Activated B cell treated with CpG ODN at 0.5 μM for 24 hours (primary cell): ENCODE measurements at places on chromosomes 4 and X. TPM values are rescaled to one million over a fixed set of nuclear protein-coding genes. Genes with fewer than 3 reads are reported as not detected.

GPM6B gene
- not detected in 2 replicates for total RNA-seq

GRCh38 chrX:100695991-100696390 is 35.9 kb downstream of the SYTL4 start:
- no peak for DNase-seq

DNA sequence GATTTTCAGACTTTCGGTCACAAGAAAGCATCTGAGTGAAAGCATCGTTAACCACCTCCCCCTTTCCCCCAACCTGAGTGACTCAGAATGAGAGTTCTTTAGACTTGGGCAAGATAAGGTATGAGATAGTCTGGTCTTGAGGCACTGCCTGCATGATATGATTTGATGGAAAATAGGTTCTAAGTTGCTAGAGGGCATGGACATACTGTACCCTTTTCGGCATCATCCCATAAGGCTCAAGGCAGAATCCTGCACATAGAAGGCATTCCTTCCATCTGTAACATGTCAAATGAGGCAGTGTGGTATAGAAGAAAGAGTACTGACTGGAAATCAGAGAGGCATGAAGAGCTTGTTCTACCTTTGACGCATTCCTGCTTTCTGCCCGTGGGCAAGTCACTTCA is 16.8 kb upstream of the AMOT start:
- no peak for DNase-seq

GRCh38 chr4:137394018-137394417 is 138.3 kb downstream of the PCDH18 start:
- no peak for DNase-seq

DNA sequence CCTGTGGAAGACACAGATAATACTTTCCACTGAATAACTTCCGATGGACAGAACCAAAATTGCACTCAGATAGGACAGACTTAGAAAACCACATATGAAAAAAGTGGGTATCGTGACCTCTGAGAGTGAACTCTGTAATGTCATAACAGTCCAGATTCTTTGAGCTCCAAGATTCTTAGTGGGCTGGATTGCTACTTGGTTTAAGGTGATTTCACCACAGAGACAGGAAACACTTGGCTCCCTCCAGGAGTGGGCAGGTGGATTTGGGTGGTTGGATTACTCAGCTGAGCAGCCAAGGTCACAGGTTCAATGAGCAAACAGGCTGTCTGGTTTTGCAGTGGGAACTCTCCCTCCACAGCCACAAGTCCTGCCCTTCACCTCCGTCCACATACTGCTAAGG is 126.0 kb downstream of the AFAP1 start:
- DNase-seq, result no peak

NDNF gene
- not detected in 2 replicates for total RNA-seq

- DNase-seq, result no peak
Measured at GRCh38 chrX:13692771-13693231, 3.9 kb downstream of the RAB9A start.

SORCS2 gene
- total RNA-seq, result not detected in 2 replicates

DNA sequence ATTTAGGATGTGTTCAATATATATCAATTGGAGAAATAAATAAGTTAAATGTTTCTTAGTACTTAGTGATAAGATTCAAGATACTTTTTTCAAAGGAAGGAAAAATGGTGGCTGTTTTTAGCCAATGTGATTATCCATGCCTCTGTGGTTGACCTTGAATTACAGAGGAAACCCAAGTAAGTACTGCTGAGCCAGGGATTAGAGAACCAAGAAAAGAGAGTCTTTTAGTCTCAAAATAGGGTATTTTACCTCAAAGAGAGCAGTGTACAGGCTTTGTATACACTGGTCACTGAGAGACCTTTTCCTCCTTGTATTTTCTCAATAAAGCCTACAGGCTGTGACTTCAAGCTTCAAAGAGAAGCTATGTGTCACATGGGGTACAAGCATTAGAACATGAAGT is 1075.3 kb downstream of the ADGRL3 start:
- DNase-seq, result no peak

- no peak for DNase-seq
Measured at GRCh38 chrX:153750127-153750774, 13.8 kb upstream of the PLXNB3 start.

MAGED4 gene
- 3.2 and 5.1 TPM in 2 replicates for total RNA-seq

DNA sequence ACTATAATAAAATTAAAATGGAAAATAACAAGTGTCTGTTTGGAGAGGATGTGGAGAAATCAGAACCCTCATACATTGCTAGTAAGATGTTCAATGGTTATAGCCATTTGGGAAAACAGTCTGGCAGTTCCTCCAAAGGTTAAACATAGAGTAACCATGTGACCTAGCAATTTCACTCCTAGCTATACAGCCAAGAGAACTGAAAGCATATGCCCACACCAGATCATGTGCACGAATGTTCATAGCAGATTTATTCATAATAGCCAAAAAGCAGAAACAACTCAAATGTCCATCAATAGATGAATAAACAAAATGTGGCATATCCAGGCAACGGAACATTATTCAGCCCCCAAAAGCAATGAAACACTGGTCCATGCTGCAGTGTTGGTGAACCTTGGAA is 9.4 kb upstream of the CCNQ start:
- DNase-seq, result no peak

DNA sequence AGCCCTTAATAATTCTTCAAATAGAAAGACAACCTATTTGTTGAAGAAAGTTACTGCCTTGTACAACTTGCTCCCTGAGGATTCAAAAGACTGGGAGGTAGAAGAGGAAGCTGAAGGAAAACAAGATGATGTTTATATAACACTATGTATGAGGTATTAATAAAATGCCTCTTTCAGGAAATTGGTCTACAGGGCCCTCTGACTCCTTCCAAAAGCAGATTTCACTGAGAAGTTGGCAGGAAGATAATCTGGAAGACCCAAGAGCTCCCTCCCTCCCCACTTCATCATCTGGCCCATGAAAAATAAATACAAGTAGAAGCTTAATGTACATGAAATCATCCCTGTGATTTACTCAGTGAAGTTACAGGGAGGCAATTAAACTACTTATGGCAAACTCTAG is 107.5 kb upstream of the MAGEC2 start:
- no peak for DNase-seq
